ENCODE measurements at places on chromosomes 7 and 10.

- DNase-seq: no peak
Observed at GRCh38 chr7:43628431-43628830, 45.5 kb downstream of the STK17A start.

DNA sequence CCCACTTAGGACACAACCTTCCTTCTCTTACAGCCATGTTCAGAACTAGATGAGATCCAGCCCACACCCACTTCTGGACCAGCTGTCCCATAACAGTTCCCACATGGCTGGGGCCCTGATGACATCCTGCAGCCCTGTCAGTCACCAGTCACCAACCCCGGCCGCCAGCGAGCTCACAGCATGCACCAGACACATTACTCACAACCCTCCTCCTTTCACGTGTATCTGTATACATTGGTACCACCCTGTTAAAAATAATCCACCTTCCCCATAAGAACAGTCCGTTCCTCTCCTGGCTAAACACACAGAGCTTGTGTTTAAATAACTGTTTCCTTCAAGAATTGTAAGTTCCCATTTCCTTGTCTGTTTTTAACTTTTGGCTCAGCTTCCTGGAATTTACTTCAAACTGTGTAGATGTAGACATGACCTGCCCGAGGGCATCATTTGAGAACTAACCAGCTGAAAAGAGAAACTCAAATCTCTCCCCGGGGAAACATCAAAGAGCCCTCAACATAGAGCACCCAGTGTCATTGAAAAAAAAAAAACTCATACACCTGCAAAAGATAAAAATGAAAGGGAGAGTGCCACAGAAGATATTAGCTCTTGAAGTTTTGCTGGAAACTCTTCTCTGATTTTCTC, 26.0 kb upstream of the PRLHR start:
- DNase-seq: no peak

DNA sequence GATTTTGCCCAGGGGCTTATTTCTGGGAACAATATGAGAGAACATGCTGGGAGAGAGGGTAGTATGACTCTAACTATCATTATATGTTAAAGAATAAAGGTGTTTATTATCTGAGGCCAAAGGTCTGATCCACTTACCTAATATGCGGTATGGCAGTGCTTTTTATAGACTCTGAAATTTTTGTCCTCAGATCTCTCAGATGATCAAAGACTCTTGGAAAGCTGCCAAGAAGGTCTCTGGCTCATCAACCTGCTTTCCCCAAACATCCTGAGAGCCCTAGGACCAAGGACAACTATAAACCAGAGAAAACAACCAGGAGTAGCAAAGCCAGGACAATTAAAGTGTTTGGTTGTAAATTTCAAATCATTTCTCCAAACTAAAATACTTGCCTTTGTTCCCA, 255.7 kb upstream of the LRRN3 start:
- no peak for DNase-seq

- no peak for DNase-seq
Observed at GRCh38 chr10:76540786-76541185, 1096.8 kb downstream of the KCNMA1 start.

GRCh38 chr7:117385363-117386109, 41.8 kb downstream of the ASZ1 start:
- no peak for DNase-seq

DNA sequence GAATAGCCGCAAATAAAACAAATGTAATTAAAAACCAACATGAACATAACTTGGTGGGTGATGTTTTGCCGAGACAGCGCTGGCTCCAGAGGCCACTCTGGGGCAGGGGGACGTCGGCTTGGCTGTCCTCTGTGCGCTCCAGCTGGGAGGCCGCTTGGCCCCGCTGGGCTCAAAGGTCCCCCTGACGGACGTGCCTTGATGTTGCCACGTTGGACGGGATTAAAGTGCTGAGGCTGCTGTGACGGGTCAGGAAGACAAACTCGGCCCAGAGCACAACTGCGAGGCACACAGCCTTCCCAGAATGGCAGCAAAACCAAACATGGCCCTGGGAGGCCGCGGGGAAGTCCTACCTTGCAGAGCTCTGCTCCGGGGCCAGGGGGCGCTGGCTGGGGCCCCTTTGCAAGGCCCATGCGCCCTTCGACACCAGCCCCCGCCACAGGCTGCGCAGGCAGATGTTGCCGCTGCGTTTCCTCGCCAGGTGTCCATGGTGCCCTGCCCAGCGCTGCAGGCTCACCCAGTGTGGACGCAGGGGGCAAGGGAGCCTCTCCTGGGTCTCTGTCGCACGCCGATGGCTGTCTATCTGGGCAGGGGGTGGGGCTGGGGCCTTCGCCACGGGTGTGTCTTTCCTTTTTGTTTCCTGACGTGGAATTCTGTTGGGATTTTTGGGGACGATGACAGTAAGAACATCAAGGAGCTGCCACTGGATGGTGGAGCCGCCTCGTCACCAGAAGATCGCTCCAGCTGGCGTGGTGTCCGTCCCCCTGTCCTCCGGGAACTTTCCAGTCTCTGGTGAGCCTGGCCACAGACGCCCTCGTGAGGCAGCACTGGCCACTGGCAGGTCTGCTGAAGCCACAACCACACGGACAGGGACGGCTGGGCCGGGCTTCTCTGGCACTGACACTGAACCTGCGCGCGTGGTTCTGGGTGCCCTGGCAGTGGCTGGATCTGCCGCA, 99.6 kb upstream of the DIP2C start:
- no peak for DNase-seq
